ENCODE measurements at places on chromosomes 2 and 18.

- no peak for DNase-seq
These were observed 269.8 kb upstream of the ID2 start for GRCh38 chr2:8412082-8412481.

- no peak for DNase-seq
These were observed 29.6 kb downstream of the SERTAD2 start for GRCh38 chr2:64624108-64624610.

GRCh38 chr18:58267493-58267892, 223.5 kb downstream of the NEDD4L start:
- DNase-seq = no peak

DNA sequence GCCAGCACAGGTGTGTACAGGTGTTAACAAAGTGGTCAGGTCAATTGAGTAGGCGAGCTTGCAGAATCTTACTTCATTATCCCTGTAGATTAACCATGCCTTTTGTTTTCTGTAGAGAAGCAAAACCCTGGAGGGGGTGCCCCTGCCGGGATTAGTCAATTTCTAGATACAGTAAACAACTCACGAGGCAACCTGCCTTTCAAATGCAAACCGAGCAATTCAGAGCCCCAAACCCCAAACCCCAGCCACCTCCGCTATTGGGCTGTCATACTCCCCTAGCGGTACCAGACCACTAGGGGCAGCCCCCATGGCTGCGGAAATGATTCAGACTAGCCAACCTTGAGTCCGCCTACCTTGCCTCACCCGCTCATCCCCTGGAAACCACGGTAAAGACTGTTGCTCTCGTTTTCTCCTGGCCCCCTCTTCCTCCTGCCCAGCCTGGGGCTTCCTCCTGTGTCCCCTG, 61.4 kb upstream of the KIF5C start:
- peak; percentile 76 for DNase-seq

Data from CD4-positive, alpha-beta T cell treated with Interleukin-15 for 4 hours (primary cell).